ENCODE measurements at places on chromosomes 6 and 20. TPM values are rescaled to one million over a fixed set of nuclear protein-coding genes. Genes with fewer than 3 reads are reported as not detected.

GRCh38 chr6:143937668-143937970 is 70.4 kb downstream of the PLAGL1 start:
- DNase-seq, result no peak

Gene TCP11
- total RNA-seq, result 0.56 TPM

Gene DST
- 544 TPM for total RNA-seq

Gene GNAS-AS1
- total RNA-seq, result 0.83 TPM

DNA sequence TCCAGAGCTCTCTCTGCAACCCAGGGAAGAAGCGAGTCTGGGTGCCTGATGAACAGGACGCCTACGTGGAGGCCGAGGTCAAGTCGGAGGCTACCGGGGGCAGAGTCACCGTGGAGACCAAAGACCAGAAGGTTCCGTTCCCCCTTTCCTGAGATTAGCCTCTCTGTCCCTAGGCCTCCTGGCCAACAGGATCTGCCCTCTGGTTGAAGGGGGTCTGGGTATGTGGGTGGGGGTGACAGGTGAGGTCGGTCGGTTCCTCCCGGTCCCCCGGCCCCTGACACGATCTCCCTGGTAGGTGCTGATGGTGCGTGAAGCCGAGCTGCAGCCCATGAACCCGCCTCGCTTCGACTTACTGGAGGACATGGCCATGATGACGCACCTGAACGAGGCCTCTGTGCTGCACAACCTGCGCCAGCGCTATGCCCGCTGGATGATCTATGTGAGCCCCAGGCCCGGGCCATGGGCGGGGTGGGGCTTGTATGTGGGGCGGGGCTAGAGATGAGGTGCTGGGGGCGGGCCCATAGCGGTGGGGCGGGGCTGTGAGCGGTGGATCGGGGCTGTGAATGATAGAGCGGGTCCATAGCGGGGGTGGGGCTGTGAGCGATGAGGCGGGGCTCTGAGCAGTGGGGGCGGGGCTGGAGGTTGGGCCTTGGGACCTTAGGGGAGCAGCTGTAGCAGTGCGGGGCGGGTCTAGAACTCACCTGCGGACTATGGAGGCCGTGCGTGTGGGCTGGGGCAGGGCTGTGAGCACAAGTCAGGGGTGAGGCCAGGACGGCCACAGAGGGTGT is 23.9 kb downstream of the MYH7B start:
- DNase-seq, result no peak

GRCh38 chr6:27892649-27893058 is 19.5 kb downstream of the OR2B2 start:
- peak; percentile 27 for DNase-seq

DNA sequence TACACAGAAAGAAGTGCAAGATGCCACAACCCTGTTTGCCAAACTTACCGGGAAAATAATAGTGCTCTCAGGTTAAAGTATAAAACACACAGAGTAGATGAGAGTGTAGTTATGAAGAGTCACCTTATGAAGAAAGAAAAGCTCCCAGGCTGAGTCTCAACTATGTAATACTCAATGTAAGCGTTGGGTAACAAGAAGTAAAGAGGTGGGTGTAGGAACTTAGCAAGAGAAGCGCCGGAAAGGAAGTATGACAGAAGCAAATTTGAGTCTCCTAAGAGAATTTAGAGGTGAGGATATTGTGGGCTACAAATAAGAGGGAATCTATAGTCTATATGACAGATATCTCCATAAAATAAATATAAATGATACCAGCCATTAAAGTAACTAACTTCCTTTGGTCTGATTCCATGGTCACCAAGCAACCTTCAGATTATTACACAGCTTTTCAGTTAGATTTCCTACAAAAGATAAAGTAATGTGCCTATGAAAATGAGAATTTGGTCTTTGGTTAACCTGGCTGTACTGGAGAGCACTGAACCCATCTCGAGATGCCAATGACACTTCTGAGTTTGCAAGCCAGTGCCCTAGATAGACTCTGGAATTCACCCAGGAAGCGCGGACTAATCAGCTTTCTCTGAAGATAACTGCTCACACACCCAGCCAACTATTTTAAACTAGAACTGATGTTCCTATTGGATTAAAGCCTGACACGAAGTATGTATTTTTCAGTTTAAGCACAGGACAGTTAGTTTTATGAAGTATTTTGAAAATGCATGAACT is 1.8 kb downstream of the TUBE1 start:
- DNase-seq, result no peak

- no peak for DNase-seq
These were observed 123.7 kb upstream of the NHSL1 start for GRCh38 chr6:138622967-138623366.

- no peak for DNase-seq
These were observed 6.4 kb downstream of the SNPH start for GRCh38 chr20:1272368-1273100.

DNA sequence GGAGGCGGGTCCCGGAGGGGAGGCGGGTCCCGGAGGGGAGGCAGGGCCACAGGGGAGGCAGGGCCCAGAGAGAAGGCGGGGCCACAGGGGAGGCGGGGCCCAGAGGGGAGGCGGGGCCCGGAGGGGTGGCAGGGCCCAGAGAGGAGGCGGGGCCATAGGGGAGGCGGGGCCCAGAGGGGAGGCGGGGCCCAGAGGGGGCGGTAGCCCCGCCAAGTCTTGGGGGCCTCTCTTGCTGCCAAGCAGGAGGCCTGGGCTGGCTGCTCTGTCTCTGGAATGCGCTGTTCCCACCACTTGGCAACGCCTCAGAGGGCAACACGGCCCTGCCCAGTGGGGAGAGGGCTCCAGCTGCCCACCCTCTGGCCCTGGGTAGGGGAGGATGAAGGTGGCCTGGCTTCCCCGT is 80.5 kb downstream of the YTHDF1 start:
- no peak for DNase-seq

Gene ZNF311
- total RNA-seq, result 0.36 TPM

DNA sequence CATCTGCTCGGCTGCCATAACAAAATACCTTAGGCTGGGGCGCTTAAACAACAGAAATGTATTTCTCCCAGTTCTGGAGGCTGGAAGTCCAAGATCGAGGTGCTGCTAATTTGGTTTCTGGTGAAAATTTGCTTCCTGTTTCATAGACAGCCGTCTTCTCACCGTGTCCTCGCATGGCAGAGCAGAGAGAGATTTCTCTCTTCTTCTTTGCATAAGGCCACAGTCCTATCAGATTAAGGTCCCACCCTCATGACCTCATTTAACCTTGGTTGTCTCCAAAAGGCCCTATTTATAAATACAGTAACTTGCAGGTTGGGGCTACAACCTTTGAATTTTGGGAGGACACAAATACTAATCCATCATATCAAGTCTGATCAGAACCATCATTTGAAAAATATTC is 544.3 kb downstream of the KIF16B start:
- DNase-seq, result no peak

GRCh38 chr20:62142252-62143080 is 728 bp downstream of the PSMA7 start:
- no peak for DNase-seq

DNA sequence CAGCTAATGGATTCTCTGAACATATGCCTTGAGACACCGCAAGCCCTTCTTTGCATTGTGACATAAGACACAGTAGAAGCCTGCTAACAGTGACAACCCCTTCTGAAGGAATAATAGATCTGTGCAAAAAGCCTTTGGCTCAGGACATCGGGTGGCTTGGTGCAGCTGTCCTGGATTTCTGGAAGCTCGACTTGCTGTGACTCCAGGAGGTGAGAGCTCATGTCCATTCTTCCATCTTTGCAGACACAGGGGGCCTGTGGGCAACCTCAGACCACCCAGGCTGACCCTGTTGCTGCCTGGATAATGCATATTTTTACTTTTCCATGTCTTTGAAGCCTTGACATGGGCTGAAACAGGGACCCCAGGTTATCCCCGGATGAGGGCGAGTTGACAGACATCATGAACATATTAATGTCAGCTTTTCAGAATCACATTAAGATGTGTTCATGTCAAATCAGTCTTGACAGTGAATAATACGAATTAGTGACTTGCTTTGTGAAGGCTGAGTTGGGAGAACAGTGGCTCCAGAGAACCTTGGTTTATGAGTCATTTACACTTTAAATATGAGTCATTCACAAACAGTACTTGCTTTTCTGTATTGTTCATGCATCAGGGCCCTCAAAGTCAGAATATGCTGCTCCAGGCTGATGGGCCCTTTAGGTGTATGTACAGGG is 66.8 kb upstream of the IYD start:
- peak; percentile 58 for DNase-seq

Gene IRF4
- not detected for total RNA-seq

Gene CTSZ
- 43.6 TPM for total RNA-seq

- no peak for DNase-seq
These were observed 94.6 kb upstream of the ENPP5 start for GRCh38 chr6:46265373-46265772.

Gene BEND3
- total RNA-seq, result 1.8 TPM

Gene SH3BGRL2
- total RNA-seq, result 9.7 TPM

GRCh38 chr20:4720041-4720976 is 1.4 kb upstream of the PRND start:
- peak; percentile 67 for DNase-seq

Gene POM121L2
- total RNA-seq, result not detected

DNA sequence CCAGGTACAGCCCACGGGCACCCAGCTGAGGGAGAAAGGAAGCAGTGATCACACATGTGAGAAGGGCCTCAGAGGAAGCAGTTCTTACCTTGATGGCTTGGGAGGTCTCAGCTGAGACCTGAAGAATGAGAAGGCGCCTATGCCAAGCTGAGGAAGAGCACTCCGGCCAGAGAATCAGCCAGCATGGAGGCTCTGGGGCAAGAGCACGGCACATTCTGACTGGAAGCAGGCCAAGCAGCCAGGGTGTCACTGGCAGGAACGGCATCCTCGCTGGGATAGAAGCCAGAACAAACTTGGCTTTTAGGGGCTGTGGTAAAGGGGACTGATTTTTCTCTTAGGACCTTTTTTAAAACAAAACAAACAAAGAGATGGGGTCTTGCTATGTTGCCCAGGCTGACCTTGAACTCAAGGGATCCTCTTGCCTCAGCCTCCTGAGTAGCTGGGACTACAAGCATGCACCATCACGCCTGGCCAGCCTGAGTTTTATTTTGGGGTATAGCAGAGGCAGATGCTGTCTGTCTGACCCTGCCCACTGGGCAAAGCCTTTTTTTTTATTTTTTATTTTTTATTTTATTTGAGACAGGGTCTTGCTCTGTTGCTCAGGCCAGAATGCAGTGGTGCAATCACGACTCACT is 17.6 kb downstream of the GHRH start:
- DNase-seq, result no peak

- DNase-seq, result no peak
These were observed 24.4 kb upstream of the SLCO4A1 start for GRCh38 chr20:62617711-62618483.

GRCh38 chr6:36679043-36679833 is 724 bp downstream of the CDKN1A start:
- DNase-seq, result peak; percentile 63

DNA sequence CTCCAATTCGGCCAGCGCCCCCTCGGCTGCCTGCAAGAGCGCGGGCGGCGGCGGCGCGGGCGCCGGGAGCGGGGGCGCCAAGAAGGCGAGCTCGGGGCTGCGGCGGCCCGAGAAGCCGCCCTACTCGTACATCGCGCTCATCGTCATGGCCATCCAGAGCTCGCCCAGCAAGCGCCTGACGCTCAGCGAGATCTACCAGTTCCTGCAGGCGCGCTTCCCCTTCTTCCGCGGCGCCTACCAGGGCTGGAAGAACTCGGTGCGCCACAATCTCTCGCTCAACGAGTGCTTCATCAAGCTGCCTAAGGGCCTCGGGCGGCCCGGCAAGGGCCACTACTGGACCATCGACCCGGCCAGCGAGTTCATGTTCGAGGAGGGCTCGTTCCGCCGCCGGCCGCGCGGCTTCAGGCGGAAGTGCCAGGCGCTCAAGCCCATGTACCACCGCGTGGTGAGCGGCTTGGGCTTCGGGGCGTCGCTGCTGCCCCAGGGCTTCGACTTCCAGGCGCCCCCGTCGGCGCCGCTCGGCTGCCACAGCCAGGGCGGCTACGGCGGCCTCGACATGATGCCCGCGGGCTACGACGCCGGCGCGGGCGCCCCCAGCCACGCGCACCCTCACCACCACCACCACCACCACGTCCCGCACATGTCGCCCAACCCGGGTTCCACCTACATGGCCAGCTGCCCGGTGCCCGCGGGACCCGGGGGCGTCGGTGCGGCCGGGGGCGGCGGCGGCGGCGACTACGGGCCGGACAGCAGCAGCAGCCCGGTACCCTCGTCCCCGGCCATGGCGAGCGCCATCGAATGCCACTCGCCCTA is 963 bp downstream of the FOXF2 start:
- peak; percentile 70 for DNase-seq

DNA sequence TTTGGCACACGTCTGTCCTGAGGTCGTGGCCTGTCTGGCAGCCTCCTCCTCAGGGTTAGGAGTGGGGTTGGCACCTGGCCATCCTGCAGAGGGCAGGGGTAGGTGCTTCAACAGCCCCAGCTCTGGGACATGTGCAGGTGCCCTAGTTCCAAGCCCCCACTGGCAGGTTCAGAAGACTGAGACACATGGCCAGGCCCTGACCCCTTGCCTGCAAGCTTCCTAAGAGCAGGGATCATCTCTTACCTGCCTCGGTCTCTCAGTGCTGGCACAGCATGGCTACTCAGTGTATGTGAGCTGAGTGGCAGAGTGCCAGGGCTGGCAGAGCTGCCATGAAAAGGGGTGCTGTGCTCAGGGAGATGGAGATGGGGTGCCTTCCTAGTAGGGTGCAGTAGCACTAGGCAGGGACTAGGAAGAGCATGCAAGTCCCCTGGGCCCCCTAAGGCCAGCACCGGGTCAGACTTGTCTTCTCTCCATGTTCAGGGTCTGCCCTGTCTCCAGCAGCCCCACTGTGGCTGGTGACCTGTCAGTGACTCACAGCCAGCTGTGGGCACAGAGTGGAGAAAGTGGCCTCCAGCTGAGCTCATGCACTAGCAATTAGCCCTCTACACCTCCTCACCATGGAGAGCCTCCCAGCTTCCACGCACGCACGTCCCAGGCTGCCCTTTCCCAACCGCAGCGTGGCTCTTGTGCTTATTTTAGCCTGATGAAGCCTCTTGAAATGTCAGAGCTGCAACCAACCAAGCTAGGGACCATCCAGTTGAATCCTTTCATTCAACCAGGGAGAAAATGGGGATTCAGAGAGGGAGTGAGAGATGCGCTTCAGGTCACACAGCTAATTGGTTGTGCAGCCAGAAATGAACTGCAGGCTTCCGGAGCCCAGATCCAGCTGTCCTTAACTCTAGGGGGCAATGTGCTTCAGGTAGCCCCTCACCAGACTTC is 116.6 kb downstream of the MRPL14 start:
- peak; percentile 100 for DNase-seq

Gene CDSN
- total RNA-seq, result not detected

Gene LY6G5C
- 0.18 TPM for total RNA-seq

- no peak for DNase-seq
These were observed 11.7 kb downstream of the VNN2 start for GRCh38 chr6:132746048-132746447.

GRCh38 chr20:15916623-15917022 is 656.6 kb downstream of the KIF16B start:
- DNase-seq, result no peak

- DNase-seq, result no peak
These were observed 116.9 kb downstream of the TAF4 start for GRCh38 chr20:61948586-61949362.

Gene GLP1R
- total RNA-seq, result not detected

Gene TNFRSF21
- 2.5 TPM for total RNA-seq

Data from IMR-90 (cell line).